Stimulated activated CD8-positive, alpha-beta memory T cell treated with anti-CD3 and anti-CD28 coated beads, Interleukin-15, amount 100 ng/mL, for 24 hours (primary cell): ENCODE measurements at places on chromosomes 6 and 20.

DNA sequence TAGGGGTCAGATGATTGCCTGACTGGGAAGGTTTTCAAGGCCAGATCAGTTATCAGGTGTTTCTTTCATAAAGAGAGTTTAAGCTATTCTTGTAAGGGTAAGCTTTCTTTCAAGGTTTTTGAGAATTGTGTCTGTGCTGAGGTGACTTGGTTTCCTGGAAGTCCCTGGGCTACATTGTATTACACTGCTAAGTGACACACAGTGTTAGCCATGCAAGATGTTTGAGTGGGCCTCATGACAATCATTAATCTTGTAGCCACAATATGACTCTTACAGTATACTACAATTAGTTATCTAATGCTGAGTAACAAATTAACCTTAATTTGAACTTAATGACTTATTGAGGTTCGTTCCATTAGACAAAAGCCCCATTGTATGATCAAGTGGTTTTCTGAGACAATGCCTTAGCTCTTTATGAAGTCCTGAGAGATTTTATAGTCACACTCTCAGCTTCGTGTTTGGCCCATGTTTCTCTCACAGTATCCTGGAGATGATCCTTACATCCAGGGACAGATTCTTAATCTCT, 186.7 kb downstream of the RPS12 start:
- no peak for DNase-seq

DNA sequence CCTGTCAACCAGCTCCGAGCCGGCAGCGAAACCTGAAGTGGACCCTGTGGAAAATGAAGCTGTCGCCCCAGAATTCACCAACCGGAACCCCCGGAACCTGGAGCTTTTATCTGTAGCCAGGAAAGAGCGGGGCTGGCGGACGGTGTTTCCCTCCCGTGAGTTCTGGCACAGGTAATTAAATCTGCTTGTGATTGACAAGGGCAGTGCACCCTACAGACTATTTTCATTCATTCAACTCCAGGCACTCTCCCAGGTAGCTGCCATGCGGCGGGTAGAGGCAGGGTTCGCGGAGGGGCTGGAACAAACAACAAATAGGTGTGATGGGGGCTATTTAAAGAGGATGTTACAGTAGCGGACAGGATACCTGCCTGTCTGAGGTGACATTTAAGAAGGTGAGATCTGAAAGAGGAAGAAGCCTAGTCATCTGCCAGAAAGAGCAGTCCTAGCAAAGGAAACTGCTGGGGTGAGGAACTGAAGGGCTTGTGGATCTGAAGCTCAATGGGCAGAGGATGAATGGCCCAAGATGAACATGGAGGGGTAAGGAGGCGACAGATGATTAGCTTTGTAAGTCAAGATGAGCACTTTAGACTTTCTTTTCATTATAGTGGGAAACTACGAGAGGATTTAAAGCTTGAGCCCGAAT, 810 bp downstream of the MRPL18 start:
- DNase-seq: no peak

- no peak for DNase-seq
Observed at GRCh38 chr6:141635621-141636020, 497.1 kb upstream of the GJE1 start.

DNA sequence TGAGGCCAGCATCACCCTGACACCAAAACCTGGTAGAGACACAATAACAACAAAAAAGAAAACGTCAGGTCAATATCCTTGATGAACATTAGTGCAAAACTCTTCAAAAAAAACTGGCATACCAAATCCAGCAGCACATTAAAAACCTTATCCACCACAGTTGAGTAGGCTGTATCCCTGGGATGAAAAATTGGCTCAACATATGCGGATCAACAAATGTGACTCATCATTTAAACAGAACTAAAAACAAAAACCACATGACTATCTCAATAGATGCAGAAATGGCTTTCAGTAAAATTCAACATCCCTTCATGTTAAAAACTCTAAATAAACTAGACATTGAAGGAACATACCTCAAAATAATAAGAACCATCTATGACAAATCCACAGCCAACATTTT, 59.6 kb upstream of the PHIP start:
- DNase-seq: no peak

GRCh38 chr20:53030061-53030460, 57.9 kb downstream of the TSHZ2 start:
- DNase-seq: no peak

GRCh38 chr6:46788791-46789190, 4.4 kb upstream of the MEP1A start:
- DNase-seq: no peak

GRCh38 chr20:14288341-14289330, 48.8 kb downstream of the FLRT3 start:
- DNase-seq: no peak

GRCh38 chr6:18261877-18262276, 2.5 kb downstream of the DEK start:
- no peak for DNase-seq
